ENCODE measurements at places on chromosomes 3 and 15.
A peak's percentile ranks its signal among the peaks of the same experiment; 100 is the strongest.

DNA sequence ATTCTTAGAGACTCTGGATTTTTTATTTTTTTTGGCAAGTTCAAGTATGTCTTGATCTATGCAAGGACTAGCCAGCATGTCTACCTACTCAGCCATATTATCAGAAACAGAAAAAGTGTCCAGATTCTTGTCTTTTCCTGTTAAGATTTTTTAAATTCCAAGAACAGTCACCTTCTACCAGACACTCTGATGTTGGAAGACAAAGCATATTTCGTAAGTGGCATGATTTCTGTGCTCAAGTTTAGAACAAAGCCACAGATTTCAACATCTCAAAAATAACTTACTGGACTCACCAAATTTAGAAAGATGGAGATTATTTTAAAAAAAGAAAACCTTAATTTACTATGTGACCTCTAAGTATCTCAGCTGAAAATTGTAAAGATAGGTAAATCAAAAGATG lies 61.9 kb downstream of the GOLGA6L7 start:
- no peak for DNase-seq

- DNase-seq, result no peak
Measured at GRCh38 chr3:138960417-138960852, 13.4 kb downstream of the FOXL2NB start.

GRCh38 chr3:122692674-122693073 lies 12.0 kb downstream of the PARP14 start:
- no peak for DNase-seq

- DNase-seq, result no peak
Measured at GRCh38 chr3:163562625-163563024, 1515.7 kb downstream of the SI start.

DNA sequence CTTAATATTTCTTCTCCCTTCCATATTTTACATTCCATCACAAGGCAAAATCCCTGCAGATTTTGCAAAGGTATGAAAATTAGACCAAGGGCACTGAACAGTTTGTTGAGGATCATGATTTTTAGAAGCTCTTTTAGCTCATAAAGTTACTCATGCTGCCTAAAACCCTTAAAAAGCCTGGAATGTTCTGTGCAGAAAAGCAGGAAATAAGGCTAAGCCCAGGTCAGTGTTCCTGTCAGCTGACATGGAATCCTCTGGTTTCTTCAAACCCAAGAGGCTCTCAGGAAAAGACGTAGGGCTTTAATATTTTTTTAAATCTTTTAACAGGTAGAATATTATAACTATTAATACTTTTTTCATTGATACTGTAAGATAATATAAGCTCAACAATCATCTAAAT lies 8.2 kb downstream of the CBLB start:
- DNase-seq, result no peak

GRCh38 chr15:25184356-25185155 lies 229.8 kb downstream of the SNRPN start:
- DNase-seq, result no peak

DNA sequence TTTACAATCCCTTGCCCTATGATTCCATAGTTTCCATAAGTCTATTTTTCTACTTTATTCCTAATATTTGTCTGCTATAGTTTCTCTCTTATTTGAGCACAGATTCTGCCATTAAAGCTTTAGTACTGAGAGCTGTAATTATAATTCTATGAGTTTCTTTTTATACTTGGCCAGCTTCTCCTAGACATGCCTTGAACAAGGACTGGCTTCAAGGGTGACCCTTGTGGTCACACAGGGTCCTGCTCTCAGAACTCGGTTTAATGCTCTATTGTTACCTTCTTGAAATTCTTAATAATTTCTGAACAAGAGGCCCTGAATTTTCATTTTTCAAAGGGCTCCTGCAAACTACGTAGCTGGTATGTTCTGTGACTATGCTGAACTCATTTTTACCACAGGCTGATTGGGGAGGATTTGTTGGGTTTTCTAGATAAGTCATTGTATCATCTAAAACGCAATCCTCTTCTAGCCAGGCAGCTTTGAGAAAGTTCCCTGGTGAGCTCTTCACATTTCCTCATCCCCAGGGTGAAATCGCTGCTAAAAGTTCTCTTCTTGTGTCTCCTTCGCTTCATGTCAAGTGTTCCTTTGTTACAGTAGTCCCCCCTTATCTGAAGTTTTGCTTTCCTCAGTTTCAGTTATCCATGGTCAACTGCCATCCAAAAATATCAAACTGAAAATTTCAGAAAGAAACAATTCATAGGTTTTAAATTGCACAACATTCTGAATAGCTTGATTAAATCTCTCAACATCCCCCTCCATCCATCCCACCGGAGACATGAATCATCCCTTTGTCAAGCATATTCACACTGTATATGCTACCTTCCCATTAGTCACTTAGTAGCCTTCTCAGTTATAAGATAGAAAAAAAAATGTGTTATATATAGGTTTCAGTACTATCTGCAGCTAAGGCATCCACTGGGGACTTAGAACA lies 12.6 kb upstream of the PLCL2 start:
- DNase-seq, result no peak

- no peak for DNase-seq
Measured at GRCh38 chr3:35777563-35778554, 138.5 kb downstream of the ARPP21 start.

GRCh38 chr15:90402223-90402622 lies 14.2 kb downstream of the IQGAP1 start:
- peak; percentile 61 for DNase-seq

DNA sequence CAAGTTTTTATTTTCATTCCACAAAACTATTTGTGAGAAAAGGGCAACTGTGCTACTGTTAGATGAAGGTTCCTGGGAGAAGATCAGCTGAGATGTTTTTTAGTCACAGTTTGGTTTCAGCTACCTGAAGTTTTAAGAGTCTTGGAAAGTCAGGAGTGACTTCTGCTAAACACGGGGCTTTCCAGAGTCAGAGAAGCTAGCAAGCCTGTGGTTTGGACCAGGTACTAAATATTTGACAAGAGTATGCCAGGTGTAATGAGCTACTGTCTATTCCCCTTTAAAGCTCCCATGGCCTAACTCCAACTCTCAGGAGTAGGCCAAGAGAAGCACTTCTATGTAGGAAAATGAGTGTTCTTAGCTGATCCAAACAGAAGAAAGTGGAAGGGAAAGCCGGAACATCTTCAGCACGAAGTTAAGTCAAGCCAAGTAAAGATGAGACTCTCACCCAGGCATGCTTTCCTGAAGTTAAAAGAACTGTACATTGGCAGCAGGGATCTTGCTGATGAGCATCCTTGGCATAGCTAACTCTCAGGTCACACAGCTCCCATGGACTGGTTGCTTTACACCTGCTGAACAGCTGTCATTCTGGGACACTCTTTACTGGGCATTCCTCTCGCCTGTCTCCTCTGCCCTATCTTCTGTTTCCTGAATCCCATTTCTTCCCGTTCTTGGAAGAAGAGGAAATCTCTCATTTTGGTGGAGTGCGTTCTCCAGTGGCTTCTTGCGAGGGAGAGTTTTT lies 22.5 kb downstream of the TM4SF18 start:
- no peak for DNase-seq

GRCh38 chr3:48466386-48467109 lies 20.0 kb downstream of the ATRIP start:
- no peak for DNase-seq

- DNase-seq, result no peak
Measured at GRCh38 chr3:156761713-156762451, 64.3 kb upstream of the LEKR1 start.

GRCh38 chr3:184381261-184382224 lies 1.7 kb downstream of the CHRD start:
- no peak for DNase-seq

- no peak for DNase-seq
Measured at GRCh38 chr15:59339252-59339672, 33.4 kb downstream of the MYO1E start.

DNA sequence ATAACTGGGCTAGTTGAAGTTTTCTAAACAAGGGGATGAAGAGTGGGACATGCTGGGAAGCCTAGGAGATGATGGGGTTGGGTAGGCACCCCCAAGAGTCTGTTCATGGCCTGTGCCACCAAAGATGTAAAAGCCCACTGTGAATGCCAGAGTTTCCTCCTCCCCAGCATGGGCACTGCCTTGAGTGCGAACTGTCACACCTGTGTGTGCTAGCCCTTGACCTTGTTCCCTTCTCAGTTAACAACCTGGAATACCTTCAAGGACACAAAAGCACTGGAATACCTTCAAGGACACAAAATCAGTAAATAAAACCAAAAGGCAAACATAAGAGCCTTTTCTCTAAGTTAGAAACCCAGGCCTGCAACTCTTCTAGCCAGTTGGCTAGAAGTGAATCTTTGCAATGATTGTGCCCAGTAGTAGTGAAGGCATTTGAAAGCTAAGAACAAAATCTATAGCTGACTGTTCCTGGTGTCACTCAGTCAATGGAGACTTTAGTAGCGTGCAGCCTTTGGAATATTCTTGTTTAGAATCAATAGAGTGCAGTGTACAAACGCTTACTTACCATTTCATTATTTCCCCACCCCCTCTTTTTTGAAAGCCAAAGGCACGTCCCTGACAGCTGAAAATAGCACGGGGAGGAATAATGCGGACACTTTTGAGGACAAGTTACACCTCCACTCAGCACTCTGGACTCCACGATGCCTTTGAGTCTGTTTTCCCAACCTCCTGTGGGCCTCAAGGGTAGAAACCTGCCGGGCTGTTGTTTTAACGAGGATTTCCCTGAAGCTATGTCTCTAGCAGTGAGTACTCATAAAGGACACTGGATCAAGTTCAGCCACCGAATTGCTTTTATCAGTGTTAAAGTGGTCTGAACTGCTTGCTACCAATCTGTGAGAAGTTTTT lies 24.2 kb downstream of the PSMD6 start:
- DNase-seq, result no peak

- DNase-seq, result no peak
Measured at GRCh38 chr3:136396916-136397315, 146.8 kb downstream of the PCCB start.

- no peak for DNase-seq
Measured at GRCh38 chr3:4385201-4385600, 81.9 kb downstream of the SUMF1 start.

- no peak for DNase-seq
Measured at GRCh38 chr3:127132876-127133275, 60.1 kb upstream of the PRR23E start.

DNA sequence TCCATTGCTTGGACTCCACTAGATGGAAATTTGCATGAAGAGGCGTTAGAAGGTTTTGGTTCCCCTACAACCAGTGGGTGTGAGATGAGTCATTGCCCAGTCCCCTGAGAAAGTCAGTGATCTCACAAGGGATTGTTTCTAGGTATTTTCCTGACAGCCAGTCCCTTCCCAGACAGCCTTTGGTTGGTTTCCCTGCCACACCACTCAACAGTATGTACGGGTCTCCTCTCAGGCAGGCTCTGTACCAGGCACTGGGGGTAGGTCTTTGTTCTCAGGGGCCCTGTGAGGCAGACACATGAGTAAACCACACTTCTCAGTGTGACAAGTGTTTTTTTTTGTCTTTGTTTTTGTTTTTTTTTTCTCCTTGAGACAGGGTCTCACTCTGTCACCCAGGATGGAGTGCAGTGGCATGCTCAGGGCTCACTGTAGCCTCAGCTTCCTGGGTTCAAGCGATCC lies 4.0 kb downstream of the LAMP3 start:
- DNase-seq, result no peak

DNA sequence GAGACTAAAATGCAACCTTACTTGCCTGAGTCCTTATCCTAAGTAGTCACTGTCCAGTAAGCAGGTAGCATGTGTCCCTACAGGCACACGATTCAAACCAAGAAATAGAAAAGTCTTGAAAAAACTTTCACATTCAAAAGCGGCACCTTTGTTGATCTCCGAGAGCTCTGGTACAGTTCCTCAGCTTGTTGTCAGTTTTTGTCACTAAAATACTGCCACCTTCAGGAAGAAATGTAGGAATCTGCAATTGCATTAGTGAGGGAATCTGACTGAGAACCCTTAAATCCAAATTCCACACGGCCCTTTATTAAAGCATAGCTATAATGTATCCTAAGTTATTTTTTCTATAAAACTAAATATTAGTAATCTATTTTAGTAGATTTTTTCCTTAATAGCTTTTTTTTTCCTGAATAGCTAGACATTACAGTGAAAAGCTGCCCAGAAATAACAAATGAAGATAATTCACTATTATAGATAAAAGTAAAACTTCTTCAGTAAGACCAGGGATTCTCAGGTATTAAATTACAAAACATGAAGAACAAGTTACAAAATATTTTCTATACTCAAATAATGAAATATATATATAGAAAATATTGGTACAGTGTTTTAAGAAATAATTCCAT lies 44.0 kb downstream of the CCDC54 start:
- peak; percentile 61 for DNase-seq

DNA sequence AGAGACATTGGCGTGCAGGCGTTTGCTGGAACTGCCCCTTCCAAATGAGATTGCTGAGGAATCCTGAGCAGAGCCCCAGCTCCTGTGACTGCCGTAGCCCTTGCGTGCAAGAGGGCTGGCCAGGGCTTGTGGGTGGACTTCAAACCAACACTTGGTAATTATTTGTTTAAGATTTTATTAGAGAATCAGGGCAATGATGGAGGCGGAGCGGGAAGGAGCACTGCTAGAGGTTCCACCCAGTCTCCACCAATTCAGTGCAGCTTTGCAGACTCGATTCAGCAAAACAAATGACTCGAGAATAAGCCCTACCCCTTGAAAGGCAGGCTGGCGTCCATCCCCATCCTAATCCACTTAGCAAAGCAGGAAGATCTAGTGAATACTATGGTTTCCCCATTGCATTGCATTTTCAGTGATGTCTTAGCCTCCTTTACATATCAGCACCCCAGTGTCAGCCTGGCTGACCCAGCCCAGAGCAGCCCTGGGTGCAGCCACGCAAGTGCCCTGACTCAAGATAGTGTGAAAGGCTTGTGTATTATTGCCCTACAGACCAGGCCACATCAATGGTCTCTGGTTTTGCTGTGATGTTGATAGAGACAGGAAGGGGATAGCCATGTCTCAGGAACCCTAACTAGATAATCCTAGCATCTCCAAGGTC lies 26.0 kb downstream of the GLDN start:
- no peak for DNase-seq

DNA sequence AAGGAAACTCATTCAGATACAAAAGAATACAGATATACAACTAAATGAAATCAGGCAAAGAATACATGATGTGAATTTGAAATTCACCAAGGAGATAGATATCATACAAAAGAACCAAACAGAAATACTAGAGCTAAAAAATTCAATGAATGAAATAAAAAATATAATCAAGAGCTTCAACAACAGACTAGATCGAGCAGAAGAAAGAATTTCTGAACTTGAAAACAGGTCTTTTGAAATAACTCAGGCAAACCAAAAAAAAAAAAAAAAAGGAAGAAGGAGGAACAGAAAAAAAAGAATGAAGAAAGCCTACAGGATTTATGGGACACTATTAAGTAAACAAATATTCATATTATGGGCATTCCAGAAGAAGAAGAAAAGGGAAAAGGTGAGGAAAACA lies 137.8 kb downstream of the DMXL2 start:
- no peak for DNase-seq

- DNase-seq, result no peak
Measured at GRCh38 chr3:120145542-120146285, 51.5 kb upstream of the GSK3B start.

All from glomerular endothelial cell (primary cell).